Amygdala (tissue), 56 donors: ENCODE measurements at places on chromosomes 11 and 22.

DNA sequence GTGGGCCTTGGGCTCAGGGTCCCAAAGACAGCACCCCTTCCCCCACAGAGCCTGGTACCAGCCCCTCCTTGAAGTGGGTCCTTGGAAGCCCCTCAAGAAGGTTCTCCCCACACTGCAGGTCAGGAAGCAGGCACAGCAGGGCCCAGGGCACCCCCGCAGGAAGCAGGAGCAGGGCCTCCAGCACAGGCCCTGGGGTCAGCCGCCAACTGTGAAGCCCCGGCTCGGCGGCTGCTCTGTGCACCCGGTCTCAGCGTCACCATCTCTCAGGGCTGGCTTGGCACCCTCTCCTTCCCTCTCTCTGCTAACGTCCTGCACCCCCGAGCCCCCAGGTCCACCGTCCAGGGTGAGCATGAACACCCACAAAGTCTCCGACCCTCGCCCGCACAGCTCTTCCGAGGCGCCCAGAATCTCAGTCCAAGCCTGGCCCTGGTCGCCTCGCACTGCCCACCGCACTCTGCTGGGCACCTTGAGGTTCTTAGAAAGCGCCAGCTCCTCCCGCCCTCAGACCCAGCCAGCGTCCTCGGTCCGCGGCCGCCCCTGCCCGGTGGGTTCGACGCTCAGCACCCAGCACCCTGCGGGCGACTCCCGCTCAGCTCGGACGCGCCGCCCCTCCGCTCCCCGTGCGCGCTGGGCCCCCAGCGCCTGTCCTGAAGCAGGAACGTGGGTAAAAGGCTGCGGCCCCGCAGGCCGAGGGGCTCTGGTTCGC, 1.4 kb upstream of the SIGIRR start:
- no peak for DNase-seq

DNA sequence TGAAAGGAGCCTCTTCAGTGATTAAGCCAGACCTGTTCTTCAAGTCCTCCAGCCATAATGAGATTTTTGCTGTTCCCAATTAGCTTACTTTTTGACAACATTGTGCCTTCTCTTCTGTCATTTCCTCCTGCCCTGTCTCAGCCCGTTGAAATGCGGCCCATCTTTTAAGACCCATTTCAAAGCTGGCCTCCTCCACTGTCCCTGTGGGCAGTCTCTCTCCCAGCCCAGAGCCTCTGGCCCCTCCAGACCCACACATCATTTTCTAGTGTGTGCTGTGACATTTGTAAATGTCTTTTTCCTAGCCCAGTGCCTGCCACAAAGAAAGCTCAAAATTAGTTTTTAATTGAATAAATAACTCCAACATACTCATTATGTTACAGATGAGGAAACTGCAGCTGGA, 70.9 kb downstream of the BUD13 start:
- DNase-seq = no peak

DNA sequence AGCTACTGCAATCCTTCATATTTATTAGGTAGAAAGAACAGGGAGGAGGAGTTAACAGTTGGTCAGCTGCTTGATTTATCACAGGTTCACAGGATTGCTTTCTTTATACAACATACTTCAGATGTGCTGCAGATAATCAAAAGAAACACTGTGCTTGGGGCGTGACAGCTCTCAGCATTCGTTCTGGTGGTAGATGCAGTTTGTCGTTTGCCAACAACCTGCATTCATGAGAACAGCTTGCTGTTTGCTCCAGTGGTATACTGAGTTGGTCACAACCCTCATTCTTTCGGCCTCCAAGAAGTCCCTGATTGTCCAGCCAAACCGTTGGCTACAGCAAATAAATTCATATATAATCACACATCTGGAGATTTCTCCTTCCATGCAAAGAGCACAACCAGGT, 120.5 kb downstream of the ZNF280B start:
- DNase-seq = no peak

DNA sequence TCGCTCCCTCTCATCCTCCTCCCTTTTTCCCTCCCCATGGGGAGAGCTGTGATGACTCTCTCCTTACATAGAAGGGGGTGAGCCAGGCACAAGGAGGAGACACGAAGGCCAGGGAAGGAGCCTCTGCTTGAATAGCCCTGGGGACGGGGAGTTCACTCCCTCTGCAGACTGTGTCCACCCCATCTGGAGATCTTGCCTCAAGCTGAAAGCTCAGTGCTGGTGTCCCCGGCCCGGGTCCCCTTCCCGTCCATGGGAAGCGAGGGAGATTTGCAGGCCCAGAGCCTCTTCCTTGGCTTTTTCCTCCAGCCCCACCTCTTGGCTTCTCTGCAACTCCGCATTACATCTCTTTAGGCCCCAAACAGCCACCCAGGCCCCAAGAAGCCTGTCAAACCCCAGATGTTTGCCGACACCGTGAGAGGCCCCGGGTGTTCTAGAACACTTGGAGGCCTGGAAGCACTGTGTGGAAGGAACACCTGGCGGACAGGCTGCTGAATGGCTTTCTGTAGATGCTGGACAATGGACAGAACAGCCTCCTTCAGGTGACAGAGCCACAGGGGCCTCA, 32.3 kb downstream of the LINC01488 start:
- no peak for DNase-seq

DNA sequence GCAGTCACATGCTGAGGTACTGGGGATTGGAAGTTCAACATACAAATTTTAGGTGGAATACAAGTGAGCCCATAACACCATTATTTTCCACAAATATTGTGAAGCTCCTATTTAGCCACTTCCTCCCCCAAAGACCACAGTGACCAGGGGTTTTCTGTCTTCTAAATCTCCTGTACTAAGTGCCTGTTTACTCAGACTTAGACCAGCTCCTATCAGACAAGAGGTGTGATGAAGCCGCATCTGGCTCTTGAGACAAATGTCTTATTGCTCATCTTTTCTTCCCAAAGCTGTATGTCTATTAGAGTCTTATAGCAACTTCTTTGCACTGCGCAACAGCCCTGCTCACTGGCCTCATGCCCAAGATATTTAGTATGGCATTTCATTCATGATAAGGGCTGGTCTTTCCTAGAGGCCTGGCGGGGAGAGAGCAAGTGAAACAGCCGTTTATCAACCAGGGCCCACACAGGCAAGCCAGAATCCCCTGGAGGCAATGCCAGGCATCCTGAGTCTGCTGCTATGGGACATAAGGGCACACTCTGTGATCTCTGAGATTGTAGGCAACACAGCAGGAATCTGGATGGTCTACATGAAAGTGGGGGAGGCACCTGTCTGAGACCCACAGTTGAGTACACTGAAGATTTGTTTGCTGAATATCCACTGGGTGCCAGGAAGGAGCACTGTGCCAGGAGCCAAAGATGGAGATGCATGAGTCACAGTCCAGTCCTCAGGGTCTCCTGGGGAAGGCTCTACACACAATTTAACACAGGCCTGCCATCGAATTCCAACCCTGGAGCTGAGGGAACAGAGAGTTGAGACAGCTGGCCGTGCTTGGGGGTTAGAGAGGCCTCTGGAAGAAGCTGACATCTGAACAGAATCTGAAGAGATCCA, 78.5 kb upstream of the NCAM1 start:
- no peak for DNase-seq

GRCh38 chr11:125073616-125074483, 10.7 kb downstream of the SLC37A2 start:
- no peak for DNase-seq

- no peak for DNase-seq
Measured at GRCh38 chr11:78161962-78162371, 22.5 kb upstream of the ALG8 start.

DNA sequence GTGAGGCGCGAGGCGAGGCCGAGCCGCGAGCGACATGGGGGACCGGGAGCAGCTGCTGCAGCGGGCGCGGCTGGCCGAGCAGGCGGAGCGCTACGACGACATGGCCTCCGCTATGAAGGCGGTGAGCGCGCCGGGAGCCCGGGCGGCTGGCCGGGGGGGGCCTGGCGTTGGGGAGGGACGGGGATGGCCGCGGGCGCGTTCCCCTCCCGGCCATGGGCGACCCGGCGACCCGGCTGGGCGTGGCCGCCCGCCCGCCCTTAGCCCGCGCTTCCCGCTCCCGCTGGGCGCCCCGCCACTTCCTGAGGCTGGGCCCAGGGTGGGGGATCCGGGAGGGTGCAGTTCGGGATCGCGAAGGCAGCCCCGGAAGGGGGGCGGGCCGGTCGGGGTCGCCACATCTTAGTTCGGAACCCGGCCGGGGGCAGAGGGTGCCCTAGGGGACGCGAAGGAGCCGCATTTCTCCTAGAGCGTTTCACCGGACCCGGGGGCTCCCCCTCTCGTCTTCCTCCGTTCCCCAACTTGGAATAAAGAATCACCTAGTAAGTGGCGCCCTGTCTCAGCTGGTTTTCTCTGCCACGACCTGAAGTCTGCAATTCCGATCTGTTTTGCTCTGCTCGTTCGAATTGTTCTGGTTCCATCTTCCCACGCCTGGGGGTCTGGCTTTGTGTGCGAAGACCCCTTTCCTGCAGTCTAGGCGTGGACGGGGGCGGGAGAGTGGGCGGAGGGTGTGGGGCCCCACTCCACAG, 536 bp downstream of the YWHAH start:
- DNase-seq = peak; percentile 50

DNA sequence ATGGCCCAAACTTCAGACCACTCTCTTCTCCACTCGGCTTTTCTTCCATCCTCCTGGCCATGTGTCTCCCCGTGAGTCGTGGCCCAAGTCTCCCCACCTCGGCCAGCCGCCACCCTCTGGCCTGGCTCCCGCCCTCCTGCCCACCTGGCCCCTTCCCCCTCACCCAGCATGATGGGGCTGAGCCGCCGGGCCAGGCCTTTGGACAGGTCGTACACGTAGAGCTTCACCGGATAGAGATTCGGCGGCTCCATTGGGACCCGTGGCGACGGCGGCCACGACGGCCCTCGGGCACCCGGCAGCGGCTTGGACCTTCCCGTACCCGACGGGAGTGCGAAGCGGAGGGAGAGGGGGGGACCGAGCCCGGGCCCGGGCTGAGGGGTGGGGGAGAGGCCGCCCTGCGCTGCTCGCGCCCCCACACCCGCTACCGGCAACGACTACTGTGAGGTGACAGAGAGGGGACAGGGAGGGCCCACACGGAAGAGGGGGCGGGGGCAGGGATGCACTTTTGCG, at the start of gene DESI1:
Gene DESI1 (minus strand): TSS at position 455 of the 510 bp plus-strand sequence. CDS start 204 bp downstream, at position 251.
- DNase-seq = peak; percentile 56

DNA sequence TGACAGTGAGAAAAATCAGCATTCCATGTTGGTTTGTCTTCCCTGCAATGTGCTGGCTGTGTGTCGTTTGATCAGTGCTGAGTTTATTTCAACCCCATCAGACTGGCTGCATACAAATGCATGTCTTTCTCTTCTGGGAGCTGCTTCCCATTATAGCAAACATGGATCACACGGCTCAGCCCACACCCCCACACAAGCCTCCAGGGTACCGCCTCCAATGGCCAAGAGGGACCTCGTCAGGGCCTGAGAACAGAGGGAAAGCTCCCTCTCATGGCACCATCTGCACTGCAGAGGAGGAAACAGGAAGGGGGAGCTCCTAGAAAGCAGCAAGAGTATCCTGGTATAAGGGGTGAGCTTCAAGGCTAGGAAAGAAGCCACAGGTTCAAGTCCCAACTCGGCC, 214.2 kb downstream of the LARGE1 start:
- DNase-seq = no peak

DNA sequence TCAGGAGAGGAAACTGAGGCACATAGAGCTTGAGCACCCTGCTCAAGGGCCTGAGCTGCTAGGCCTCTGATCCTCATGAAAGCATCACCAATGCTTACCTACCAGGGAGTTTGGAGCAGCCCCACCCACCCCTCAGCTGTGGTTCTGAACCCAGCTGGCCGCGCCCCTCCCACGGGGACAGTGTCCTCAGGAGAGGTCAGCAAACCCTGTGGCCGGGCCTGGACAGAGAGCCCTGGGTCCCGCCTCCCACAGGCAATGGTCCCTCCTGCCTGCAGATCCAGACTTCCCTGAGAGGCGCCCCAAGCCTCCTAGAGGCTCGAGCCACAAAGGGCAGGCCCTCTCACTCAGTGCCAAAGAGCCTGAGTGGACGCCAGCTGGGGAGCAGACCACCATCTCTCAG, 184.9 kb downstream of the BRD1 start:
- DNase-seq = no peak

- DNase-seq = no peak
Measured at GRCh38 chr11:129856036-129856435, 39.3 kb downstream of the NFRKB start.

- DNase-seq = no peak
Measured at GRCh38 chr11:68107689-68108088, 13.5 kb downstream of the CHKA start.

- no peak for DNase-seq
Measured at GRCh38 chr11:115927823-115928329, 423.7 kb upstream of the CADM1 start.

DNA sequence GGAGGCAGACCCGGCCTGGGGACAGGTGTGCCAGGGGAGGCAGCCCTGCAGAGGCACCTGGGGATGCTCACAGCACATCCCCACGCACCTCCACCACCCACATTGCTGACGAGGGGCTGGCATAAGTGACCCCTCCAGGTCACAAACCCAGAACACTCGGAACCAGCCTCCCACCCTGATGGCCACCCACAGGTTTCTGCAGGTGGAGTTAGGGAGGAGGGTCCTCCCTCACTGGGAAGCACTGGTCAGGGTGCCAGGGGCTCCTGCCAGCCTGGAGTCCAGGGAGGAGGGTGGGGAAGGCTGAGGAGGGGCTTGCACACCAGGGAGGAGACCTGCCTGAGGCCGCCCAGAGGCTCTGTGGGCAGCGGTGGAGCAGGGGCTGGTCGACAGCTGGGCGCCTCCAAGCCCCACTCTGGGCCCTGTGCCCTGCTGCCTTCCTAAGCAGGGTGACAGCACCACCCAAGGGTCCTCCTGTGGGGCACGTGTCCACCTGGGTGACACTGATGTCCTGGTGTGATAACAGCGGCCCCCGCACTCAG, 51.0 kb upstream of the CARS1 start:
- DNase-seq = no peak

DNA sequence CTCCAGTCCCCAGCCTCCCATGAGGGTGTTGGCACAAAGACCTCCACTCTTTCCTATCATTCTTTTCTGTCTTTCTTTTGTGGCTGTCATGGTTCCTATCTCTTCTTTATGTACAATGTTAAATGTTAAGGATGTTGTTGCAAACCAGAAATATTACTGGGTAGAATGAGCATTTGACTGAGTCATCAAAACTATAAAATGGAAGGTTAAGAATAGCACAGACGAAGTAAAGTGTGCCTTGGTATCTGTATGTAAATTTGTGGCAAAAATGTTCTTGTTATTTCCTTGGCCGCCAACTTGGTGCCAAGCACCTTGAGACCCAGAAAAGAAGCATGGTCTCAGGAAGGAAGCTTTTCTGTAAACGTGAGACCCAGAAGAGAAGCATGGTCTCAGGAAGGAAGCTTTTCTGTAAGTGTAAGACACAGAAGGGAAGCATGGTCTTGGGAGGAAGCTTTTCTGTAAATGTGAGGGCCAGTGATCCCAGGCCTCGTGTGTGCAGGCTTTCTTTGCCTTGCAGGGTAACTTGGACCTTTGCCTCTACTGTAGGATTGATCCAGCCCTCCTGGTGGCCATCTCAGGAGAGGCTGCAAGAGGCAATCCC, 6.7 kb upstream of the PKP3 start:
- DNase-seq = no peak
